ENCODE measurements at places on chromosomes 13 and 19.

GRCh38 chr19:2777952-2778683 lies 5.0 kb downstream of the SGTA start:
- DNase-seq, result no peak

DNA sequence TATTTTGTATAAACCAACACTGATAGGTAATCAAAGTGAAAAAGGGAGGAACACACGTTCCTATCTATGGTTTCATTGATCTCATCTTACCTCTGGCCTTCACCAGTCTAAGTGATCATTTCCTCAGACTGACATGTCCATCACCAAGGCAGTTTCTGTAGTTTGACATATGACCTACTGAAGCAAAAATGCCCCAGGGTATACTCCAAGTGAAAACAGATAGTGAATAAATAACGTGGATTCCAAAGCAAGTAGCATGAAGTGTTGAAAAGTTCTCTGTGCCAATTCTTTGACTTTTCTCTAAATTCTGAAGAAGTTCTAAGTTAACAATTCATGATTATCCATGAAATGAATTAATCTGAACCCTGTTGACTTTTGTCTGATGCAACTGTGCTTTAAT lies 334.2 kb upstream of the SGCG start:
- no peak for DNase-seq

DNA sequence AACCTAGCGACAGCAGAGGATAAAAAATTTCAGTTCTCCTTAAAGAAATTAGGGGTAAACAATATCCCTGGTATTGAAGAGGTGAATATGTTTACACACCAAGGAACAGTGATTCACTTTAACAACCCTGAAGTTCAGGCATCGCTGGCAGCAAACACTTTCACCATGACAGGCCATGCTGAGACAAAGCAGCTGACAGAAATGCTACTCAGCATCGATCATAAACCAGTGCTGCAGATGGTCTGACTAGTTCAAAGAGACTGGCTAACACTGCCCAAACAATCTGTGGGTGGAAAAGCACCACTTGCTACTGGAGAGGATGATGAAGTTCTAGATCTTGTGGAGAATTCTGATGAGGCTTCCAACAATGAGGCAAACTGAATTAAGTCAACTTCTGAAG lies 19.9 kb upstream of the ACOD1 start:
- DNase-seq, result no peak

DNA sequence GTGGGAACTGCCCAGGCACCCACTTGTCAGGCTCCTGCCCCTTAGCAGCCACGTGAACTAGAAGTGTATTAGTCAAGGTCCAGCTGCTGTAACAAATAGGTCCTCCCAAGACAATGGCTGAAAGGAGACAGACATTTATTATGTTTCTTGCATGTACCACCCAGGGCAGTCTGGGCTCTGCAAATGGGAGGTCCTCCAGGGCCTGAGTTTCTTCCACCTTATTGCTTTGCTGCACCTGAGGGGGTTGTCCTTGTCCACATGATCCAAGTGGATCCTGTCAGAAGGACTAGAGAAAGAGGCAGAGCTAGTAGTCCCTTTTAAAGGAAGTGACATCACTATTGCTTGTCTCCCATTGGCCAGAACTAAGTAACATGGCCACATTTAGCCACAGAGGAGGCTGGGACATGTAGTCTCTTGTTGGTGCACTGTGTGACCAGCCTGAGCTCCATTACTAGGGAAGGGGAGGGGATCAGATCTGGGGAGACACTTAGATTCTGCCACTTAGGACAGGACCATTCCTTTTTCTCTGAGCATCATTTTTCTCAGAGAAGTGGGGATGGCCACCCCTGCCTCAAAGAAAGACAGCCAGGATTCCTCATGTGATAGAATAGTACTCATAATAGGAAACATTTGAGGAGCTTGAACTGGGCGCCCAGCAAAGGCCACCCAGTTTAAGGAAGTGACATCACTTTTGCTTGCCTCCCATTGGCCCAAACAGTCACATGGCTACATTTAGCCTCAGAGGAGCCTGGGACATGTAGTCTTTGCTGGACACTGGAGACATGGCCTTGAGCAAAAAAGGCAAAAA lies 15.1 kb downstream of the CC2D1A start:
- peak; percentile 62 for DNase-seq

DNA sequence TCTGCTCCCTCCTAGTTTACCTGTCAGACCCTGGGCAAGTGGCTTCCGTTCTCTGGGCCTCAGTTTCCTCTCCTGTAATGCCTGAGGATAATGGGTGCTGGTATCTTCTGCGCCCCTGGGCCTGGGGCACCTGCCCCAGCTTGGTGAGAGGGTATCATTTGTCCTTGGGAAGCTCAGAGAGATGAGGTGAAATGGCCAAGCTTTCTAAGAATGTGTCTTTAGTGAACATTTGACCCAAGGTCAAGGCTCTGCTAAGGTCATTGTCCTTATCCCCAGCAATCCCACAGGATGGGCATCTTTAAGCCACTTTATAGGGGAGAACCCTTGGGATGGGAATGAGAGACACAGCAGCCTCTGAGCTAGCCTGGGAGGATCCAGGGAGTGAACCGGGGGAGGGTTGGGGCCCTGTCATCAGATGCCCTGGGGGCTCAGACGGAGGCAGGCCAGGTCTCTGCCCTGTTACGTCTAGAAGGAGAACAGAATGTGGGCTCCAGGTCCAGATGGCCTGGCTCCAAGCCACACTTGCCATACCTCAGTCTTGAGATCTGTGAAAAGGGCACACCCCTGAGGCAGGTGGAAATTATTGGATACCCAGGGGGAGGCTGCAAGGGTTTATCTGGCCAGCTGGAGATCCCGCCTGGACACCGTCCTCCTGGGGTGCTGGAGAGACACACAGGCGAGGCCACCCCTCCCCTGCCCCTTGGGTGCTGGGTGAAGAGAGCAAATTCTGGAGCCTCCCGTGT lies 1.1 kb upstream of the NFIC start:
- DNase-seq, result no peak

DNA sequence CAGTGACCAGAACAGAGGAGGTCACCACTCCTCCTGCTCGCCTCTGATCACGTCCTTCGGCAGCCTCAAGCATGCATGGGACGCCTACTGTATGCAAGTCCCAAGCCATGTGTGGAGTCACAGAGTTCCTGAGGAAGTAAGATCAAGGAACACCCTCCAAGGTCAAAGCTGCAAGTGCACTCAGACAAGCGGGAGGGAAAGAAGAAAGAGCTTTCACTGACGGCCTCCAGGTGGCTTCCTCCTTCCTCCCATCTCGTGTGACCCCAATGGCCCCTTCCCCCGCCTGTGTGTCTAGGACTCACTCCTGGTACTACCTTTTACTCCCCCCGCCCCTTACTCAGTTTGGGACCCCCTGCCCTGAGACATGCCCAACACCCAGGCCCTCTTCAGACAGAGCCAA lies 6.1 kb downstream of the HAUS8 start:
- no peak for DNase-seq

DNA sequence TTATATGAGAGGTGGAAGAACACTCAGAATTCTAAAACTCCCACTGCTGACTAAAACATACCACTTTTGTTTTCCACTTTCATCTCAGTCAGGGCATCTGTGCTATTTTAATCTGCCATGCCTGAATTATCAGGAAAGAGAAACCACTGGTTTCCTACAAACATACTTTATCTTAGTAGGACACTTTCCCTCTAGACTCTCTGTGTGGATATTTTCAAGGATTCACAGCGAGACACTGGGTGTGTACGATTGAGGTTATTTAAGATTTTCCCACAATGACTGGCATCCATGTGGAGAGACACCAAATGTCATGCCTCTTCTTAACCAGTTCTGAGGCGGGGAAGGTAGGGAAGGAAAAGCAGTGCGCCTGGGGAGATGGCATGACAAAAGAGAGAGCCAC lies 212.2 kb downstream of the ENOX1 start:
- DNase-seq, result no peak

GRCh38 chr19:5281588-5281987 lies 59.0 kb downstream of the PTPRS start:
- peak; percentile 53 for DNase-seq

DNA sequence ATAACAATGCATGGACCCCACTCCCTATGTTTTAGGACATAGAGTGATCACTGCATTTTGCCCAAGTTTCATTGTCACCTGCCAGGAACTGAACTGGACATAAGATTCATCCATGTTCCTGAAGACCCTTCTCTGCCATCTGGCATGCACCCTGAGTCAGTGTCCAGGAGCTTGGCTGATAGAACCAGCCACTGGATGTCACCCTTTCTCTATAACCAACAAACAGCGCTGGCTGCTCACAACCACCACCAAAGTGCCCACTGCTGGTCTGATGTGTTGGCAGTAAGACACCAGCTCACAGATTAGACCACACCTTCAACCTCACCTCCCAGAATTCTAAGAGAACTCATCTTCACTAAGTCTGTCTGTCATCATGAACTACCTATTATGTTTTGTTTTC lies 333.4 kb downstream of the ITGBL1 start:
- DNase-seq, result peak; percentile 15

GRCh38 chr13:110746438-110746837 lies 32.9 kb downstream of the ING1 start:
- no peak for DNase-seq

DNA sequence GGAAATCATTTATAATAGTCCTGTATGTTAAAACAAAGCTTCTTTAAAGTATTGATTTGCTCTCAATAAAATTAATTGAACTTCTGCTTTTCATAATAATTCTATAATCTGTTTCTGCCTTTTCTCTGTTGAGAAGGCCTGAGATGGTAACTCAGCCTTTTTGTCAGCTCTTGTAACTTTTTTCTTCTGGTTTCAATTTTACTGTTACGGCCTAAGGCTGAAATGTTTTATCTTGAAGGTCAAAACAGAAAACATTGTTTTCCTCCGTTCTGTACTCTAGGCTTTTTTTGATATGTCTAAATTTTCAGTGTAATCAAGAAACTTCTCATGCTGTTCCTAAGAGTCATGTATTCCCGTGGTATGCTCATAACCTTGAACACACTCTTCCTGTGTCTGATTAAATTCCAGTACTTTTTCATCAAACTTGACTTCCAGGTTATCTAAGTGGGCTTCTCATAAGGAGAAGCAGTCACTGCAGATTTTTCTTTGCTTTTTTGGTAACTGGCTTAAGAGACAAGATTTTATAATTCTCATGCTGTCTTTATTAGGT lies 7.6 kb upstream of the NAXD start:
- no peak for DNase-seq

GRCh38 chr13:112756967-112757758 lies 67.3 kb downstream of the ATP11A start:
- no peak for DNase-seq

DNA sequence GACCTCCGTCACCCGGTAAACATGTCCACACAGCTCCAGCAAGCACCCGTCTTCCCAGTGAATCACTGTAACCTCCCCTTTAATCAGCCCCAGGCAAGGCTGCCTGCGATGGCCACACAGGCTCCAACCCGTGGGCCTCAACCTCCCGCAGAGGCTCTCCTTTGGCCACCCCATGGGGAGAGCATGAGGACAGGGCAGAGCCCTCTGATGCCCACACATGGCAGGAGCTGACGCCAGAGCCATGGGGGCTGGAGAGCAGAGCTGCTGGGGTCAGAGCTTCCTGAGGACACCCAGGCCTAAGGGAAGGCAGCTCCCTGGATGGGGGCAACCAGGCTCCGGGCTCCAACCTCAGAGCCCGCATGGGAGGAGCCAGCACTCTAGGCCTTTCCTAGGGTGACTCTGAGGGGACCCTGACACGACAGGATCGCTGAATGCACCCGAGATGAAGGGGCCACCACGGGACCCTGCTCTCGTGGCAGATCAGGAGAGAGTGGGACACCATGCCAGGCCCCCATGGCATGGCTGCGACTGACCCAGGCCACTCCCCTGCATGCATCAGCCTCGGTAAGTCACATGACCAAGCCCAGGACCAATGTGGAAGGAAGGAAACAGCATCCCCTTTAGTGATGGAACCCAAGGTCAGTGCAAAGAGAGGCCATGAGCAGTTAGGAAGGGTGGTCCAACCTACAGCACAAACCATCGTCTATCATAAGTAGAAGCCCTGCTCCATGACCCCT lies 9.0 kb upstream of the CEACAM5 start:
- no peak for DNase-seq

DNA sequence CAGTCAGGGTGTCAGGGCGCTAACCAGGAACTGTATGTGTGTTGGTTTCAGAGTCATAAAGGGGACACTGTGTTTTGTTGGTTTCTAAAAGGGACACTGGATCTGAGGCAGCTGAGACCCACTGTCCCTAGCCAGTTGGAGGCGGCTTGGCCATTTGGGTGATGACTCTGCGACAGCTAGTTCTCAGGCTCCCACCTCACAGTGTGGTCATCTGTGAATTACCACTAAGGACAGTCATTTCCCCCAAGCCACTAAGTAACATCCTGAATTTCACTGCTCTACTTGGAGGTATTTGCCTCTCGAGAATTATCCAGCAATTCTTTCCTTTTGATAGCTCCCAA lies 51.5 kb downstream of the EPS15L1 start:
- no peak for DNase-seq

- no peak for DNase-seq
These were observed 252.1 kb upstream of the STARD13 start for GRCh38 chr13:33537676-33538075.

DNA sequence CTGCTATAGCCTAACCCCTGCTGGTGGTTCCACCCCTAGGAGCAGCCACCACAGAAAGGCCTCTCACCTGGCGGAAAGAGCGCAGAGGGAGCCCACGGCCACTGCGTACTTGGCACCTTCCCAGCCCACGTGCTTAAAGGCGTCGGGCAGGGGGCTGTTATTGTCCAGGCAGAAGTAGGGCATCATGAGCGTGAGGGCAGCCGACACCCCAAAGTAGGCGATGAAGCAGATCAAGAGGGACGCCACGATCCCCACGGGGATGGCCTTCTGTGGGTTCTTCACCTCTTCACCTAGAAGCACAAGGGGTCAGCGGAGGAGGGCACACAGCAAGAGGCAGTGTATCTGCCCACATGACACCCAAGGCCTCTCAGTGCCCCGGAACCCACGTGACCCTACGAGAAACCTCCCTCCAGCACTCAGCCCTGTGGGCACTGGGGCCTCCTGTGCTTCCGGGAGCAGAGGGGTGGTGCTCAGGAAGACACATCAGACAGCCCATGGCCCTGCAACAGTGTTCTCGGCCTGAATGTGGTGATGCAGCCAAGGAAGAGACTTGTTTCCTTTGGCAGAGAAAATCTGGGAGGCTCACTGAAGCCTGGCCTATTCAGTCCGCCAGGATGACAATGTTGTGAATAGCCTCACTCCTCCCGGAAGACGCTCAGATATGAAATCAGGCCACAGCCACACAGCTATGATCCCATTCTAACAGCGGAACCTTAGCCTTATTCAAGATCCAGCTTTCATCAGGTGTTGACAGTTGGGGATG lies 72.1 kb downstream of the SLC7A1 start:
- no peak for DNase-seq

DNA sequence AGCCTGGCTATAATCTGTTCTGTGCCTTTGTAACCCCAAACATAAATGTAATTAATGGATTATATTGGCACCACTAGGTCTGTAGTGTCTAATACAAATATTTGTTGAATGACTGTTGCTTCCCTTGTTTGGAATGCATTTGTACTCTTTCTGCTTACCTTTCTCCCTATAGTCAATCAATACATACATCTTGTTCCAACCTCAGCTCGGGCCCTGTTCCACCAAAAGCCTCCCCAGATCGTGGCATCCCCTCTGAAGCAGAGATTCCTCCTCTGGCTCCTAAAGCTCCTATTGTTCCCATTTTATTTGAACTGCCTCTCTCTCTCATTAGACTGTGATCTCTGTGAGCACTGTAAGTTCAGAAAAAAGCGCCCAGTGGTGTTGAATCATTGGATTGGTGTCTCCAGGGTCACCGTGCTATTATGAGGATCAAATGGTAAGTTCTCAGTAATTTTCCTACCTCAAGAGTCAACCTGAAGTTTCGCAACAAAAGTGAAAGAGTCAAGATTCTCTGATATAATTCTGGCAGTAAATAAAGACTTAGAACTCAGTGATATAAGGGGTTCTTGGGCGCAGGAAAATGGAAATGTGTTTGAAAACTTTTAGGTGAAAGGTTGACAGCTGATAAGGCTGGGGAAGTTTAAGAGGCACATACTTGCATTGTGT lies 151.5 kb downstream of the KLF5 start:
- no peak for DNase-seq

Measured in AG08395 (cell line).